ENCODE measurements at places on chromosomes 5 and 9. TPM values are rescaled to one million over a fixed set of nuclear protein-coding genes. Genes with fewer than 3 reads are reported as not detected.

- no peak for DNase-seq
Measured at GRCh38 chr5:67695369-67695768, 498.8 kb upstream of the CD180 start.

The FOXD4L4 gene
- total RNA-seq, result 0.47 TPM

The PCDHB9 gene
- 1.9 TPM for total RNA-seq

DNA sequence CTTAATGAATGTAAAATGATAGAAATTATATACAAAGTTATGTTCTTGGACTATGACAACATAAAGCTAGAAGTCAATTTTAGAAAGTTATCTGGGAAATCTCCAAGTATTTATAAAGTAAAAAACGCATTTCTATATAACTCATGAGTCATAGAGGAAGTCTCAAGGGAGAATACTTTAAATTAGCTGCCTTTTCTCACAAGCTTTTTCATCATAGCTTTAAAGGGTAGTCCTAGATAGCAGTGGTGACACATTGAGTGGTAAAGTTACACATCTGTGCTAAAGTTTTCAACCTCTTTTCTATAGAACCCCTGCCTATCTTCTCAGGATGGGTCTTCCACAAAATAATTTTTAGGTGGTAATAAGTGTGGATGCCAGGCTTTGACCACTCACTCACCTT, 598.3 kb upstream of the FAM174A start:
- DNase-seq, result no peak

The PALM2AKAP2 gene
- total RNA-seq, result 7.8 TPM

- no peak for DNase-seq
Measured at GRCh38 chr5:74995926-74996325, 56.4 kb downstream of the GCNT4 start.

DNA sequence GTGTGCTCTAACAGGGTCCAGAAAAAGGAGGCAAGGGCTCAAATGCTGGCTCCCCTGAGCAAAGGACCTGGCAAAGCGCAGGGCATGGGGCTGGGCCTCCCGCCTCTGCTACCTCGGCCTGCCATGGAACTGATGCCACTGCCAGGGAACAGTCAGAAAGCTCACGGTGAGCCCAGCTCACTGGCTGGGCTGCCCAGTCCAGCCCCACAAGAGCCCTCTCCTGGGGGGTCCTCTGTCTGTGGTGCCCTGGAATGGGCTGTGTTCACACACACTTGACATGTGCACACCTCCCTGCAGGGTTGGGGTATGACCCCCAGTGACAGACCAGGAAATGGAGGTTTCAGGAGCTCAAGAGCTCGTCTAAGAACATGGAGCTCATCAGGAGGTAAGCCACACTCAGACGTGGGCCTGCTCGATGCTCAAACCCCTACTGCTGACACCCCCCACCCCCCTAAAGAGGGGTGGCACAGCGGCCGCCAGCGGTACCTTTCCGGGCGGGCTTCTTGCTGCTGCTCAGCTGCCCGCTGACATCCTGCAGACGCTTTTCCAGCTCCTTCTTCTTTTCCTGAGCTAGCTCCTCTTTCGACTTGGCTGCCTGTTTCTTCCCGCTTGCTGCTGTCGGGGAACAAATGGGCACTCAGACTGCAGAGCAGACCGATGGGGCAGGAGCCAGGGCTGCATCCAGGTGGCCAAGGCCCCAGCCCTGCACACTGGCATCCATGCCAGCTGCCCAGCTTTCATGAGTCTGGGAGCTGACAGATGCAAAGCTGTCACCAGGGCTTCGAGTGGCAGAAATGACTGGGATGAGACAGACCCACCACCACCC, 9.1 kb downstream of the BRD3OS start:
- no peak for DNase-seq

DNA sequence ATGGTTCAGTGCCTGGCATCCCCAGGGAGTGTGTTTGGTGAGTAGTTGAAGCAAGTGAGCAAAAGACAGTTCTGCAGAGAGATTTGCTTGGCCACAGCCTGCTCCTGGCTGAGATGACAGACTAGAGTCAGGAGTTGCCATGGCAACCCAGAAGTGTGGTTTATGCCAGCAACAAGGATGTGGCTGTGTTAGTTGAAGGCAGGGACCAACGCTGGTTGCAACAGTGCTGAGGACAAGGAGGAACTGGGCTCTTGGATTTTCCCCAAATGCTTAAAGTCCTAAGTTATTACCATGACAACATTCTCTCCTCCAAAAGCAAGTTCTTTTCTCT, 2.7 kb downstream of the NXNL2 start:
- peak; percentile 72 for DNase-seq

DNA sequence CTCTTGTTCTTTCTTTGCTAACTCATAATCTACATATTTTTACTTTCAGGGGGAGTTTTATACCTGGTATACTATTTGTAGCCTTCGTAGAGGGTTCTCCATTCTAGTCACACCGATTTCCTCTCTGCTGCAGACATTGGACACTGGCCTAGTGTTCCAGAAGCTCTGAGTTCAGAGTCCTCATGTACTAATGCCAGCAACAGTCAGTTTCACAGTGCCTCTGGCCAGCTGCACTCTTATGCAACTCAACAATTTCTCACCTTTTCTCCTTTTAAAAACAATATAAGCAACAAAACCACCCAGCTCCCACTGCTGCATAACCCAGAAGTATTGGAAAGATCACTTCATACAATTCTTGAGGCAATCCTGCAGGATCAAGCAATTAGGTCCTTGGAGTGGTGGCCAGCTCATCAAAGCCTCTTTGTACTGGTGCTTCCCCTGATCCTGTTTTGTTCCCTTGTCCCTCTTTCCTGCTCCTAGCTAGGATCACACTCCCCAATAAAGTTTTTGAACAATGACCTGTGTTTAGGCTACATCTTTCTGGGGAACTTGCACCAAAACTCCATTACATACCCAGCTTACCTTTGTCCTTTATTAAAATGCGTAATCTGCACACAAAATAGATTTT, 98.1 kb upstream of the TUT7 start:
- DNase-seq, result no peak

DNA sequence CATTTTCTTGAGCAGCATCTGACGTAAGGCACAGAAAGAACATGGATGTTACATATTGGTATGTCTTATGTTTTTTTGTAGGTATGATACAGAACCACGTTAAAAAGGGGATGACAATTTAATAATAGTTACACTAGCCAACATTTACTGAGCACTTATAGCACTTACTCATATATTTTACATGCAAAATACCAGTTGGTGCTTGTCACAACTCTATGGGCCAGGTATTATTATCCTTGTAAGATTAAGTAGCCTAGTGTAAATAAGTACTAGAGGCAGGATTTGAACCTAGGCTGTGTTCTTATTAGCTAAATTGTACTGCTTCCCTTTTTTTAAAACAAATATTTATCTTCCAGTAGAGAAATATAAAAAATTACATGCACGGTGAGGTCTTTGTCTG, 83.5 kb downstream of the RANBP17 start:
- no peak for DNase-seq

DNA sequence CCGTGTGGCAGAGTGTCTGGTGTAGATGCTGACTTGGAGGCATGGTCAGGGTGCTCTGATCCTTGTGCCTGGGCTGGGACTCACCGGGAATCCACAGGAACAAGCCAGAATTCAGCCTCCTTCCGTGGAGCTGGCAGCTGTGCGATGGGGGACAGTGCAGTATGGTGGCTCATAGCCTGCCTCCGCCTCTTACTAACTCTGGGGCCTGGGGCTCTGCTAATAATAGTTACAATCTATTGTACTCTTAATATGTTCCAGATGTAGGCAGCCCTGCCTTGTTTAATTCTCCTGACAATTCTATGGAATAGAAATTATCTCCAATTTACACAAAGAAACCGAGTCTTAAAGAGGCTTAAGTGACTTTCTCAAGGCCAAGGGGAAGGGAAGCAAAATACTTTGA, 77.6 kb downstream of the PCDH1 start:
- DNase-seq, result no peak

DNA sequence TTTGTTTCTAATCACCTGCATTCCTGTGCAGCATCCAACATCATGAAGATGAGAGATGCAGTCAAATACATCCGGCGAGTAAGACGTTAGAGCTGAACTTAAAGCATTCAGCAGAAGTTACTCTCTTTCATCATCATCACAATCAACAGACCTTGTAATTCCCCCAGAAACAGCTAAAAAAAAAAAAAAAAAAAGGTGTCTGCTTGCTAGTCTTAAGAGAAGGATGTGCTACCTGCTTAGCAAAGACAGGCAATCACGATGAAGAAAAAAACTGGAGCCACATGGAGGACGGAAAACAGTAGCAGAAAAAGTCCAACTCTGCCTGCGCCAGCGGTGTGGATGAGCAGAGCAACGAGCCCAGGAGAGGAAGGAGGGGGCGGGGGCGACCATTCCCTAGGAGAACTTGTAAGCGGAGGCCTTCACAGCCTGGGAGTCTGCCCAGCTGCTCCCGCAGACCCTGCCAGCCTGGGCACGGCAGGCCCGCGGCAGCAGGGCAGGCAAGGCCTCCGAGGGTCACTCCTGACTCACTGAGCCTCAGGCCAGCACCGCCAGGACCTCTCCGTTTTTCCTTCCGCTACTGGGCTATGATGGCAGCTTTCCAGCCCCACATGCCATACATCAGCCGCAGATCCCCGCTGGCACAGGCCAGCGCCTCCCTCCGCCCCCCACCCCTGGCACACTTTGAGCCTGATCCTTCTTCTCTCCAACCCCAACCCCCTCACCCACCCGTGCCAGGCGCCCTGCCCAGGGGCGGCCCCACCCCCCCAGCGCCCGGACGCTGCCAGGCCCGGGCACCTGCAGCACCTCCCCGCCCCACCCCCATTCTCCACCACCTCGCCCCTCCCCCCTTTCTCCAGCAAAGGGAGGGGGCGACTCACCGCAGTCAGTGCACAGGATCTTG, 1.4 kb downstream of the NRG2 start:
- no peak for DNase-seq

GRCh38 chr5:130104895-130105688, 200.8 kb downstream of the CHSY3 start:
- no peak for DNase-seq

DNA sequence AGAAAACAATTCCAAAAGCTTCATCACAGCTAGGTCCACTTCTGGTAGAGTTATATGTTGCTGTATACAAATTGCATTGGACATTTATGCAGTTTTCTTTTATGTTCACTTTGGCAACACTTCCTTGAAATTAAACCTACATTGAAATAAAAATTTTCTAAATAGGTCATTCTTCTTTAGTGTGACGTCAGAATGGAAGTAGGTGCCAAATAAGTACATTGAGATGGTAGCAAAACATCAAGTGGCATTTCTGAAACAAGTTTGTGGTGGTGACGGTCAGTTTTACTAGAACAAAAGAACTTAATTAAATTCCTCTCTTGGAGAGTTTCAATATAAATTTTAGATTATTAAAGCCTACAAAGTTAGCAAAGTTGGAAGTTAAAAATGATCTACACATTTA, 895.1 kb downstream of the CDH9 start:
- DNase-seq, result no peak

The TMEM174 gene
- total RNA-seq, result not detected

The SWI5 gene
- 21.9 TPM for total RNA-seq

The SPARC gene
- total RNA-seq, result 483 TPM

- peak; percentile 38 for DNase-seq
Measured at GRCh38 chr9:121822093-121823085, 171.0 kb downstream of the DAB2IP start.

GRCh38 chr9:93450945-93451815, at the start of gene FAM120A:
TSS of gene FAM120A (plus strand) at chr9:93451685. CDS start at chr9:93451916, 231 bp downstream.
- peak; percentile 78 for DNase-seq

The GDF9 gene
- total RNA-seq, result 0.73 TPM

The ZNF658 gene
- total RNA-seq, result 11.3 TPM

The VLDLR gene
- total RNA-seq, result 21.8 TPM

DNA sequence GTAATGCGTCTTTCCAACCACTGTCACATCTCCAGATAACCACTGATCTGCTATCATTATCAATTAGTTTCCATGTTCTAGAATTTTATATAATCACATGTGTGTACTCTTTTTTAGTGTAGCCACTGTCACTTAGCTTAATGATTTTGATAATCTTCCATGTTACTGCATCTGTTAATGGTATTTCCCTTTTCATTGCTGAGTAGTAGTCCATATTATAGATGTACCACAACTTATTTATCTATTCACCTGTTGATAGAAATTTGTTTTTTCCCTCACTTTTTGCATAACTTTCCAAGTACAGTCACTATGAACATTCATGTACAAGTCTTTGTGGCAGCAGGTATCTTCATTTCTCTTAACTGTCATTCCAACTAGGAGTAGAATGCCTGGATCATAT, 30.3 kb upstream of the RPS23 start:
- no peak for DNase-seq

- no peak for DNase-seq
Measured at GRCh38 chr9:38194870-38195269, 125.8 kb upstream of the SHB start.

GRCh38 chr5:133870661-133871060, 97.8 kb downstream of the C5orf15 start:
- no peak for DNase-seq

DNA sequence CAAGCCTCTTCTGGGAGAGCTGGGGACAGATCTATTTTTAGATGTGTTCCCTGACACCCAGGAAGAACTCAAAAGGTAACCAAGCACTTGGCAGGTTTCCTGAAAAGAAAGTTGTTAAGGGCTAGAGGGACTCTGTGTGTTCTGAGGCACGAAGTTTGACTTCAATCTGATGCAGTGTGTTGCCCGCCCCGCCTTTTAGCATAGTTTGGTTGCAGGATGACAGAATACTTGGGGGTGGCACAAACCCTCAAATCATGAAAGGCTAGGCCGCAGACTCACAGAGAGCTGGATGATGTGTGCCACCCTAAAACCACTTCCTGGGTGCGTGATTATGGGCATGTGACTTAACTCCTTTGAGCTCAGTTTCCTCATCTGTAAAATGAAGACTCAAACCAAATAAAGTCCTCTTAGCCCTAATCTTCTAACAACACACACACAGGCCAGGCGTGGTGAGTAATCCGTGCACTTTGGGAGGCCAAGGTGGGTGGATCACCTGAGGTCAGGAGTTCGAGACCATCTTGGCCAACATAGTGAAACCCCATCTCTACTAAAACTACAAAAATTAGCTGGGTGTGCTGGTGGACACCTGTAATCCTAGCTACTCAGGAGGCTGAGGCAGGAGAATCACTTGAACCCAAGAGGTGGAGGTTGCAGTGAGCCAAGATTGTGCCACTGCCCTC, 12.8 kb upstream of the NDFIP1 start:
- DNase-seq, result no peak

The SLC6A7 gene
- 0.10 TPM for total RNA-seq

The GFI1B gene
- total RNA-seq, result not detected

DNA sequence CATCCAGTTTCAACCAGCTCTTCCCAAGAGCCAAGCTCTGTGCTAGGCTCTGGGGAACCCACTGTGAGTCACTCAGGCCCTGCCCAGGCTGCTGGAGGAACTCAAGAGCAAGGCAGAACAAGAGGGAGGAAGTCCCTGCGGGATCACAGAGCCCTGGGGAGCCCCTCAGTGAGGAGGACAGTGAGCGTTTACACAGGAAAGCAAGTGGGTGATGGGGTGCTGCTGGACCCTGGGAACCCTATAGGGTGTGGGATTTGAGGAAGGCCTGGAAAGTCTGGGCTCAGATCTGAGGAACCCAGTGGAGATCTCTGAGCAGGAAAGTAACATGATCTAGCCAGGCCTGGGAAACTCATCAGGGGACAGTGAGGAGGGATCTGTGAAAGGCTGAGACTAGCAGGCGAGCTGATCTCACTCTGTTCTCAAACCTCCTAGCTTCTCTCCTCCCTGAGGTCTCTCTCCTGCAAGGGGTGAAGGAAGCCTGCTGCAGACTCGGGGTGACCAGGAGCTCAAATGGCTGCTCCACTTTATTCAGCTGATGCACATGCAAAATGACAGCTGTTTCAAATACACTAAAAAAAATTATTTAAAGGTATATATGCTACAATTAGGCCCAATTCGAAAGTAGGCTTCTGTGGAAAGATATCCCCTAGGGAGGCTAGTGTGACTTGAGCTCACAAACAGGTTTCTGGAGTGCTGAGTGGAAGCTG, 70.0 kb downstream of the SHB start:
- DNase-seq, result no peak
